Stimulated activated CD8-positive, alpha-beta memory T cell treated with anti-CD3 and anti-CD28 coated beads, Interleukin-2, amount 100 ng/mL, for 1 hour (primary cell): ENCODE measurements at places on chromosomes 12 and 14.

- DNase-seq = no peak
Observed at GRCh38 chr14:33052943-33053342, 114.3 kb downstream of the NPAS3 start.

DNA sequence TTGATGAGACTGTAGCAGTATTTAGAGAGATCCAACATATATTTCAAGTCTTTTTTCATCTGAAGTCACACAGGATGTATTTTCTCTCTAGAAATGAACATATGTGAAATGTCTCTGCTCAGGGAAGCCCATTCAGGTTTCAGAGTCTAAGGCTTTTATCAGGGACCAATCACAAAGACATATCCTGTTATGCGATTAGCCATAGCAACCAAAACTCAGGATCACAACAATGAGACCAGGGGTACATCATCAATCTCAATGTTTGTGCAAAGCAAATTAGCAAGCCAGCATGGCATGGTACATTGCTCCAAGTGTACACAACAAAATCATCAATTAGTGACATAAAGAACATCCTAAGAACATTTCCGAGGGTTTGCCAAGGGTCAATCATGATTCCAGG lies 99.2 kb upstream of the AMN1 start:
- DNase-seq = no peak

DNA sequence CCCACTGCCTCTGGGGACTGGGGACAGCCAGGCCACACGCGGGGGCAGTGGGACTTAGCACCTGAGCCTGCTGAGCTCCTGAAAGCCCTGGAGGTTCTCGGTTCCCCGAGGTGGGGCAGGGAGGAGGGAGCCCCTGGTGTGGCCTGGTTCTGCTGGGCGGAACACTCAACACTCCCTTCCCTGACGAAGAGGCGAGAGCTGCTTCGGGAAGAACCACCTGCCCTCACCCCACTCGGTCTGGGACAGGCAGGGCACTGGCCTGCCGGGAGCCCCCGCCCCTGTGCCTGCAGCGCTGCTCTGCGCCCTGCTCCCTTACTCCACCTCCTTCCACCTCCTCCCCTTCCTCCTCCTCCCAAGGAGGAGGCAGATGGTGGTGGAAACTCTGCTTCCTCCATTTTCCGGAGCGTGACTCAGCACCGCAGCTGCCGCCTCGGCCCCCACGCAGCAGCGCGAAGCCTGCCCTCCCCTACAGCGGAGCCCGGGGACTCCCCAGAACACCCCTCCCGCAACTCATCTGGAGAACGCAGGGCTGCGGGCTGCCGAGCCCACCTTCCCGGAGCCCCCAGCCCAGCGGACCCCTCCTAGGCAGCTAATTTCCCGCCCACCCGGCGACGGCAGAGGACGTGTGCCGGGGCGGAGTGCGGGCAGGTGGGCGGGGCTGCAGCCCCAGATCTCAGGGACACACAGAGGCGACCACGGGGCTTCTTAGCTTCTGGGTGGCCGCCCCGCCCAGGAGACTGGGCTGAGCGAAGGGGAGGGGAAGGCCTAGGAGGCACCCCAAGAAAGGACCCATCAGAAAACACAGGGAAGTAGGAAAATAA lies 11.7 kb upstream of the INF2 start:
- peak; percentile 62 for DNase-seq

DNA sequence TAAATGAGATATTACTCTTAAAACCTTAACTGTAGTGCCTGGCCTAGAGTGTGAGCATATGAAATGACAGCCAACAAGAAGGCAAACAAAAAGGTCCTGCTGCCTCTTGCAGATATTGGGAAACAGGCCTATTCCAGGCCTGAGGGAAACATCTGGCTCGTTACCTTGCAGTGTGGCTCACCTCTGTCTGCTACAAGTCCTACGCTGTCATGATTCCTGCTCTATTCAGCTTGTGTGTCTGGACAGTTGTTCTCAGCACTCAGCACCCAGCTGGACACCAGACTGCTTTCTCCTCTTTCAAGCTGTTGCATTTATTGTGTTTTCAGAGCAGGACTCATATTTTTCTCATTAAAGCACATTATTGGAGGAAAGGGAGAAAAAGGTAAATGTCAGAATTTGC lies 113.5 kb downstream of the TMTC2 start:
- no peak for DNase-seq

DNA sequence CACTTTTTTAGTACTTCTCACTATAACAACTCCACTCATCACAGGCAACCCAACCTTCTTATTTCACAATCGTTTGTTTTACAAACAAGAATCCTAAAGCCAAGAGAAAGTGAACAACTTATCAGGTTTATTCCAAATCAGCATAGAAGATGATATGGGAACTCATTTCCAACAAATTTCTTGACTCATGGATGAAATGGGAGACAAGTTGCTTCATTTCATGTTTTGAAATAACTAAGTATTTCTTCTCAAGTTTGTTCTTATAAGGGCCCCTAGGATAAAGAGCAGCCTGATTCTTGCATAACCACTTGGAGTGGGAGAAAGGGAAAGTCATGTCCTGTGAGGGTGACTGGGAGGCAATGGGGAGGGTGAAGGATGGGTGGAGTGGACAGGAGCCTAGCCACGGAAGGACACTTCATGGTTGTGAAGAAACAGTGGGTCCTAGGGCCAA lies 168.3 kb downstream of the DUSP6 start:
- DNase-seq = no peak

DNA sequence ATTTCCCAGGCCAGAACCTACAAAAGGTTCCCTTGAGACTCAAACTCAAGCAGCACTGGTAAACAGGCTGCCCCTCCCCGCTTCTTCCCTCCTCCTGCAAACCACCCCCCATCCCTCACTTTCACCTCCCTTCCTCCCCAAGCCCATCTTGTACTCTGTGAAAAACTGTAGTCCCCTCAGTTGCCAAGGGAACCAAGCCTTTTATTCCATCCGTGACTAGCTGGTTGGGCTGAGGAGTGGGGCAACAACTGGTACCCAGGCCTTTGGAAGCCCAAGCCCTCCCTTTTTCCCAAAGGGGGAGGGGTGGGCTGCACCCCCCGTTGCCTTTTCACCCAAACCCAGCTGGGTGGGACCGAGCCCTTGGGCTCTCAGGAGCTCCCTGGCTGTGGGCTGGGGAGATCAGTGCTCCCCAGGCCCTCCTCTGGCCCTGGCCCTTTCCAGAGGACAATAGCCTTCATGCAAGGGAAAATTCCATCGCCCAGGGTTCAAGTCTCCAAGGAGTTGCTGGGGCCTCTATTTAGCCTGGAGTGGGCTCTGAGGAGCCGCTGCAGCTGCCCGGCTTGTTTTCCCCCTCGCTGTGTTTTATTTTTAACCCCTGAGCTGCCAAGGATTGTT lies 61.9 kb downstream of the ZFP36L1 start:
- no peak for DNase-seq

GRCh38 chr12:100234591-100235304 lies 32.1 kb downstream of the DEPDC4 start:
- DNase-seq = no peak

DNA sequence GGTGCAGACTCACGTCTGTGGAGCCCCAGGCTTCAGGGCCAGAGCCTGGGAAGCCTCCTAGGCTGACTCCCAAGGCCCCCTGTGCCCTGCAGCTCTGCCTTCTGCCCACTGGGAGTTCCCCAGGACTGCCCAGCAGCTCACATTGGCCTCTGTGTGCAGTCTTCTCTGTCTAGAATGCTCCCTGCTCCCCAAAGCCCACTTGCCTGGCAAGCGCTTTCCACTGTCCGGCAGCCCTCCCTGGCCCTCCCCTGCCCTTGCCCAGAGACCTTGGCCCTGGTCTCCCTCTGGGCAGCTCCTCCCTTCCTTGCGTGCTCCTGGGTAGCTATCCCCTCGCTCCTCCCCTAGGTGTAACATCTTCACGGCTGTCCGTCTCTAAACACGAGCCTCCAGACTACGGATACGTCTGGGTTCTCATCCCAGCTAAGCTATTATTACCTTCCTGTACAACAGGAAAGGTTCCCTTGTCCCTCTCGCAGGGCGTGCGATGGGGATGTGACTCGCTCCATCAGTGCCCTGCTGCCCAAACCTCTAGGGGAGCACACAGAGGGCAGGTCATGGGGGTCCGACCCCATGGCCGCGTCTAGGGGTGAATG lies 325.5 kb upstream of the RTL1 start:
- DNase-seq = no peak

- no peak for DNase-seq
Observed at GRCh38 chr14:104665657-104666522, 23.5 kb upstream of the INF2 start.

- no peak for DNase-seq
Observed at GRCh38 chr12:124519746-124520145, 47.7 kb downstream of the NCOR2 start.
